Natural killer cell (primary cell): ENCODE measurements at places on chromosomes 7 and 10. TPM values are rescaled to one million over a fixed set of nuclear protein-coding genes. Genes with fewer than 3 reads are reported as not detected.

Gene ZNF775
- 1.3 TPM for total RNA-seq

DNA sequence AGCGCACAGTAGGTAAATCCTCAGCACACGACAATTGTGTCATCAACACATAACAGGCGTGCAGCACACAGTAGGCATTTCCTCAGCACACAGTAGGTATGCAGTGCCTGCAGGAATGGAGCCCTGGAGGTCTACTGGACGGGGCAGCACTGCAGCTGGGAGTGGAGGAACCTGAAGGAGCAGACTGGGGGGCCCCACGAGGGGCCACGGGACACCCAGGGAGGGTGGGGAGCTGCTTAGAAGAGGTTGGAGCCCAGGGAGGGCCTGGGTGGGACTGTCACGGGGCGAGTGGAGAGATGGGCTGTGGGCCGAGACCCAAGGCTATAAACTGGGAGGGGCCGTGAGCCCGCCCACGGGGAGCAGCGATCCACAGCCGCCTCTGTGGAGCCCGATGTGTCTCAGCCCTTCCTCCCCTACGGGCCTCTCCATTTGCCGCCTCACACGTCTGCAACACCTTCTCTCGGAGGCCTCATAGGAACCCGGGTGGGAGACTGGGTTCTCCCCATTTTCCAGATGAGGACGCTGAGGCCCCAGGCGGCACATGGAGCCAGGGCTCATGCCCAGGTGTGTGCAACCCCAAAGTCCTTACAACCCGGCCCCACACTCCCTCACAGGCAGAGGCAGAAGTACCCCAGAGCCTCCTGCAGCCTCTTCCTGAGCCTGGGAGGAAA, 101.5 kb downstream of the MICALL2 start:
- no peak for DNase-seq

- no peak for DNase-seq
Measured at GRCh38 chr10:85177767-85178166, 849.4 kb downstream of the CCSER2 start.

DNA sequence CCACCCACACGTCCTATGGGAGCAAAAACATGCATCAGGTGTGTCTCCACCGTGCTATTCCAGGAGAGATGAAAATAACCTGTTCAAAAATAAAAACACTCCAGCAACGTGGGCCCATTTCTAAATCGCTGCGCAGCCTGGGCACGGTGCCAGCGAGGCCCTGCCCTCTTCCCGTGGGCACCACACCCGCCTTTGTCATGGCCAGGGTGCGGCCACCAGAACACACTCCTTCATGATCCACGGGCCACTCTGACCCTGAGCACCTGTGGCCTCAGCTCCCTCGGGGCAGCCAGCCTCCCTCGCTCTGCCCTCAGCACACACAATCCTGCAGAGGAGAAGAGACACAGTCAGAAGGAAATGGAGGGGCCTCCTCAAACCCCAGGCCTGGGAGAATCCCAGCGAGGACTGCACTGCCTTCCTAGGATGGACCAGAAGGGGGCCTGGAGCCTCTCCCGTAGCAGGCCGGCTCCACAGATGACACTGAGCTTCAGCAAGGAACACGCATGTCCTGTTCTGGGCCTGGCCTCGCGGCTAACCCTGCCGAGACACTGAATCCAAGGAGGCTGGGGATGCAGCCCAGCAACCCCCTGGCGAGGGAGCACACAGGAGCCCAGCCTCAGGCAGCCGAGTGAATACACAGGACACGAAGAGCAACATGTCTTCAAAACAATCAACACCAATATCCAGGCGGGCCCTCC, 169.0 kb downstream of the MAD1L1 start:
- no peak for DNase-seq

DNA sequence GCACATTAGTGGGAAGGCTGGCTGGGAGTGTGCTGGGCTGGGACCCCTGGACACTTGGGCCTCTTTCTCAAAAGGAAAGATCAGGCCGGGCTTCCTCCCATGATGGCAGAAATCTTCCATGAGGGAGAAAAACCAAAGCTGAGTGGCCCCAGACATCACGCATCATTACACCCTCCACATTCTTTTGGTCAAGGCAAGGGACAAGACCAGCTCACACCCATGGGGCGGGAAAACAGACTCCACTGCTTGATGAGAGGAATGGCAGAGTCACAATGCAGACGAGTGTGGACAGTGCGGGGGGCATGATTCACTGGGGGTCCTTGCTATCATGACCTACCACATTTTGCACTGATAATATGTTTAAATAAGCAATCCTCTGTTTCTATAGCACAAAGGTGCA, 73.3 kb downstream of the CREB3L2 start:
- no peak for DNase-seq

Gene BTBD16
- not detected for total RNA-seq
